ENCODE measurements at places on chromosomes 2 and 18. TPM values are rescaled to one million over a fixed set of nuclear protein-coding genes. Genes with fewer than 3 reads are reported as not detected.
A peak's percentile ranks its signal among the peaks of the same experiment; 100 is the strongest.

DNA sequence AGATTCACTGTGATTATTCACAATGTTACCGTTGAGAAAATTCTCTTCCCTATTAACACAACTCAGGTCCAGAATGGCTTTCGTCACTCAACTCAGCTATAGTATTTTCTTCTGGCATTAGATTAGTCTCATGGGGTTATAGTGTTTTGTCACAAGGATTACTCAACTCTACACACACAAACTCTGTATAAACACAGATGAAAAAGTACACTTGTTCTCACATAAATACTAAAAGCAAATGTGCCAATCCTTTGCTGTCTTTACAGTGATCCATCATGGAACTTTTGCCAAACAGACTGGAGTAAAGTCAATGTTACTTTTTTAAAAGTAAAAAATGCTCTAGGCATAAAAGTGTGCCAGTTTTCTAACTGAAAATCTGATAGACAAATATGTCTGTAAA lies 267.6 kb downstream of the RBM43 start:
- H3K27me3 ChIP-seq: peaks cover 3% of the 10 kb centered on the region
- no peaks in the 10 kb centered on the region for H3K36me3 ChIP-seq
- no peak for DNase-seq
- H3K4me3 ChIP-seq: no peak overlapping the region

- no peaks in the 10 kb centered on the region for H3K36me3 ChIP-seq
- no peak for DNase-seq
- H3K4me3 ChIP-seq: no peak overlapping the region
- H3K27me3 ChIP-seq: no peaks in the 10 kb centered on the region
- no peak overlapping the region for H3K27ac ChIP-seq
- H3K4me1 ChIP-seq: no peaks in the 10 kb centered on the region
These were observed 390.3 kb upstream of the GALNT5 start for GRCh38 chr2:156867201-156867600.

DNA sequence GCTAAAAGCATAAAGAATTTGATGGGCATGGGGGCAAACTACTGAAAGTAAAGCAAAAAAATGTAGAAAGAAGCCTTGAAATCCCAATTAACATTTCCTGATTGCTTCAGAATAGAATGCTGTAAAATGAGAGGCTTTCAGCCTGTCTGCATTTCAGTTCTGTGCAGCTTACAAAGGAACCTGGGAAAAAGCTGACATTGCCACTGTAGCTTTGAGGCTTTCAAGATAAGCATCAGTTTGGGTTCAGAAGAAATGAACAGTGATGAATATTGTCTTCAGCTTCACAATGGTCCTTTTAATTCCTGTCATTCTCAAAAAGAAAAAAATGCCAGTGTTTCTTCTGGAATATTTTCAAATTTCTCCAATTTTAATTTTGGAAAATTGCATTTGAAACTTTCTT lies 242.7 kb downstream of the LRRTM1 start:
- no peaks in the 10 kb centered on the region for H3K36me3 ChIP-seq
- no peaks in the 10 kb centered on the region for H3K27me3 ChIP-seq
- DNase-seq: no peak
- no peaks in the 10 kb centered on the region for H3K4me1 ChIP-seq

GRCh38 chr18:8765783-8766463 lies 60.6 kb downstream of the MTCL1 start:
- no peak overlapping the region for H3K27ac ChIP-seq
- no peak overlapping the region for H3K4me3 ChIP-seq
- no peak for DNase-seq
- no peaks in the 10 kb centered on the region for H3K4me1 ChIP-seq
- H3K27me3 ChIP-seq: peaks cover 1% of the 10 kb centered on the region

- H3K4me1 ChIP-seq: peaks cover 32% of the 10 kb centered on the region
- no peak overlapping the region for H3K4me3 ChIP-seq
- no peaks in the 10 kb centered on the region for H3K36me3 ChIP-seq
- H3K27ac ChIP-seq: peak overlapping the region; percentile 32
These were observed 6.8 kb upstream of the SLC1A4 start for GRCh38 chr2:64982311-64982857.

DNA sequence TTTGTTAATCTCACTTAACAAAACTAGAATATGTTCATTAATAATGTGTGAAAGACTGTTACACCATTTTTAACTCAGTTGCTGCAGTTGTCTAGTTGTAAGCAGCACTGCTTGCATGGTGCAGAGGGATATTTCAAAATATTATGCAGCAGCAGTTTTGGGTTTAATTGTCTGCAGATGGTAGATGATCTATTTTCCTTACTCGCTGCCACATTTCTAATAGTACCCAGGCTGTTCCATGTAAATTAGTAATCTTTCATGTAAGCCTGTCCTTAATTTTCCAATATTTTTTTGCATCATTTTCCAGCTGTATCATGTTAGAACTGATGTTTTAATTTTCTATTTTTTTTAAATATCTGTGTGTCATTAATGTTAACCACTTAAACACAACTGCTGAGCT lies 488.1 kb upstream of the RAB12 start:
- H3K4me3 ChIP-seq: no peak overlapping the region
- H3K27me3 ChIP-seq: no peaks in the 10 kb centered on the region
- H3K27ac ChIP-seq: no peak overlapping the region
- no peaks in the 10 kb centered on the region for H3K36me3 ChIP-seq
- DNase-seq: no peak
- H3K4me1 ChIP-seq: no peaks in the 10 kb centered on the region

DNA sequence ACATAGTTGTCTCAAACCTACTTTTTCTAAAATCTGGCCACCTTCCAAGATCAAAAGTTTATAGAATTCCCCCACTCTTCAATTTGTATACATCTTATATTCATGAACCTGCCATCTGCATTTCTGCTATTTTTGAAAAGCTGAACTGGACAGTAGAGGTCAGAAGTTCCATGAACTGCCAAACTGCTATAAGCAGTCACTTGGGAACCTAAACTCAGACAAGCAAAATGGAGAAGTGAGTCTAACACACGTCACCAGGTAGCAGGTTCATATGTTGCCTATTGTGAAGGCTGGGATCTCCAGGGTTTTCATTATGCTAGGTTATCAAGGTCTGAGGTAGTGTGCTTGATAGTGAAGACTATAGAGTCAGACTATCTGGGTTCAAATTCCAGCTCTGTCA lies 2.0 kb upstream of the MYO1B start:
- peaks cover 1% of the 10 kb centered on the region for H3K36me3 ChIP-seq
- peaks cover 6% of the 10 kb centered on the region for H3K27me3 ChIP-seq
- H3K4me1 ChIP-seq: peaks cover 18% of the 10 kb centered on the region
- no peak overlapping the region for H3K27ac ChIP-seq
- no peak for DNase-seq

DNA sequence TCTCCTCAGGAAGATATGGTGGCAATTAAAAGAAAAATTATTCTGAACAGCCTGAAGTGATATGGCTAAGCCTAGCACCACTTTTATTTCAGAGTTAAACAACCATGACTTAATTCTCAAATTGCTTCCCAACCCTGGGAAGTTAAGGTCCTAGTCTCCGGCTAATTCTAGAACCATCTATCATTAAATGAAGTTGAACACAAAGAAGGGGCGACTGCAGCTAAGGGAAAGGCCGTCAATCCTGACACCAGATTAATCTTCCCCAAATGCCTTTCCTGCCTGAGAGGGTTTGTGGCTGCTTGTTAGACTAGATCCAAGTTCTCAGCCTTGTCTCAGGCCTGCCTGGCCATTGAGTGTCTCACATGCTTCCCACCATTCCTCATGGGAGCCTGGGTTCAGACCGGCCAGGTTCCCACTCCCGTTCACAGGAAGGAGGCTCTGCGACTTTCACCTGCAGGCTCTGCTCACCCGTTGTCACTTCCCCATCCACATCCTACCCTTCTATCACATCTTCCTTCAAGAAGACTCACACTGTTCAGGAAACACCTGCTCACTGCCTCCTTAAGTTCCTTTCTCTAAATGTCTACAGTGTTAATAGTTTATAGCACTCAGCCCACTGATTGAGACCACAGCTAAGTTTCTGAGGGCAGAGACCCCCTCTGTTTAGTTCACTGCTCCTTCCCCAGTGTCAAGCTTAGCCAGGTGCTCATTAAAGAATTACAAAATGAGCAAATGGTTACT lies 282.9 kb upstream of the REV1 start:
- no peak overlapping the region for H3K27ac ChIP-seq
- H3K4me3 ChIP-seq: no peak overlapping the region
- no peaks in the 10 kb centered on the region for H3K4me1 ChIP-seq
- DNase-seq: no peak

DNA sequence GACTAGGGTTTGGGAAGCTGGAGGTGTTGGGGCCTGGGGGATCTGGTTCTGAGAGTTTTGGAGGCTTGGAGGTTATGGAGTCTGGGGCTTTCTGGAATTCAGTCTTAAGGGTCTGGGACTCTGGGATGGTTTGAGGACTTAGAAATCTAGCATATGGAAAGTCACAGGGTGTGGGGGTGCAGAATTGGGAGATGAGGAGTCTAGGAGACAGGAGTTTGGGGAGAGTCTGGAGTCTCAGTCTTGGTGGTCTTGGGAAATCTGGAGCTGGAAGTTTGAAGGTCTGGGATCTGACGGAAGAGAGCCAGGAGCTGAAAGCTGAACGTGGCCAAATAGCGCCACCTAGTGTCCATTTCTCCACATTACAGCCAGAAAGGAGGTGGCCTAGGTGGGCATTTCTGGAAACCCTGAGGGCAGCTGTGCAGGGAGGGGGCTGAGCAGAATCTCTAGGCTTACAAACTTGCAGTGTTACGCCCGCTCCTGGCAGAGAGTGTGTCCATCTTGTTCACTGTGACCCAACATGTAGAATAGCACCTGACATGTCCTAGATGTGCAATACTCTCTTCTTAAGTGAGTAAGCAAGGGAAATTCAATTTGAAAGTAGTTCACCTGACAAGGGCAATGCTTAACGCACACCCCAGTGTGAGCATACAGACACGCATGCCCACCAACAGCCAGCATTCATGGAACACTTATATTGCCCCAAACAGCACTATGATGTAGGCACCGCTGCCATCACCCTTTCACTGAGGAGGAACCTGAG lies 204.8 kb downstream of the TFCP2L1 start:
- H3K36me3 ChIP-seq: no peaks in the 10 kb centered on the region
- peak; percentile 65 for DNase-seq
- H3K27me3 ChIP-seq: peaks cover 18% of the 10 kb centered on the region
- no peak overlapping the region for H3K27ac ChIP-seq
- H3K4me1 ChIP-seq: no peaks in the 10 kb centered on the region

GRCh38 chr2:147049957-147050356 lies 794.9 kb upstream of the ACVR2A start:
- H3K27me3 ChIP-seq: peaks cover 5% of the 10 kb centered on the region
- no peak overlapping the region for H3K4me3 ChIP-seq
- H3K36me3 ChIP-seq: no peaks in the 10 kb centered on the region
- no peak overlapping the region for H3K27ac ChIP-seq
- no peaks in the 10 kb centered on the region for H3K4me1 ChIP-seq
- DNase-seq: no peak

GRCh38 chr18:35413163-35413511 lies 36.0 kb upstream of the ZNF396 start:
- H3K4me1 ChIP-seq: peaks cover 31% of the 10 kb centered on the region
- no peak for DNase-seq
- H3K36me3 ChIP-seq: peaks cover 5% of the 10 kb centered on the region
- H3K27ac ChIP-seq: no peak overlapping the region

DNA sequence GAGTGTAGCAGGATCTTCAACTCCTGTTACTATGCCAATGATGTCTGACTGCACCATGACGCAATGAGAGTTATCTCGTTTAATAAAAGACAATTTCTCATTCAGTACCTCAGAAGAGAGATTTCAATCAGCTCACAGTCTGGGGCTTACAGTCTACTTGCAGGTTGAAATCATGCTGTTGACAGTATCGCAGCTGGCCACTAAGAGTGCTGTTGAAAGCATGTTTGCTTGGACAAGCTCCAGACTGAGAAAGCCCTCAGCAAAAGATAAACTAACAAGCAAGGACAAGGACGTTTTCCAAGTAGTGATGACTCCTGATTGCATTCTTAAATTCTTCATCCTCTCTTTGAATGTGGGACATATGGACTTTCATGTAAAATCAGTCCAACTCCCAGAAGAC lies 145.2 kb upstream of the SYT4 start:
- H3K4me3 ChIP-seq: no peak overlapping the region
- no peaks in the 10 kb centered on the region for H3K36me3 ChIP-seq
- H3K4me1 ChIP-seq: no peaks in the 10 kb centered on the region
- H3K27me3 ChIP-seq: no peaks in the 10 kb centered on the region
- DNase-seq: no peak

DNA sequence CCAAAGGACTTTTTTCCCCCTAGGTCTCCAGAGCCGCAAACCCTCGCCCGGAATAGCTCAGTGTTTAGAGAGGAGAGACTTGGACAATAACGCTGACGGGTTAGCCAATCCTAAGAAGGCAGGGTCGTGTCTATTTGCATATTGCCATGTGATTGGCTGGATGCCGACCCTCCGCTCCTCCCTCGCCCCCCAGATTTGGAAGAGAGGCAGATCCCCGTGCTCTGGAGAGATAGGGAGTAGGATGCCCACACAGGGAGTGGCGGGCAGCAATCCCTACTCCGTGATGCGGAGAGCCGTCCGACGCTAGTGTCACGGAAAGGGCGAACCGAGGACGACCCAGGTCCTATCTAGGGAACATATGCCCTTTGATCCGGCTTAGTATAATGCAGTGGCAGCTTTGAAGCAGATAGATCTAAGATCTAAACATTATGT lies 1.4 kb downstream of the WNT6 start:
- no peaks in the 10 kb centered on the region for H3K36me3 ChIP-seq
- no peak overlapping the region for H3K4me3 ChIP-seq
- peaks cover 10% of the 10 kb centered on the region for H3K4me1 ChIP-seq

DNA sequence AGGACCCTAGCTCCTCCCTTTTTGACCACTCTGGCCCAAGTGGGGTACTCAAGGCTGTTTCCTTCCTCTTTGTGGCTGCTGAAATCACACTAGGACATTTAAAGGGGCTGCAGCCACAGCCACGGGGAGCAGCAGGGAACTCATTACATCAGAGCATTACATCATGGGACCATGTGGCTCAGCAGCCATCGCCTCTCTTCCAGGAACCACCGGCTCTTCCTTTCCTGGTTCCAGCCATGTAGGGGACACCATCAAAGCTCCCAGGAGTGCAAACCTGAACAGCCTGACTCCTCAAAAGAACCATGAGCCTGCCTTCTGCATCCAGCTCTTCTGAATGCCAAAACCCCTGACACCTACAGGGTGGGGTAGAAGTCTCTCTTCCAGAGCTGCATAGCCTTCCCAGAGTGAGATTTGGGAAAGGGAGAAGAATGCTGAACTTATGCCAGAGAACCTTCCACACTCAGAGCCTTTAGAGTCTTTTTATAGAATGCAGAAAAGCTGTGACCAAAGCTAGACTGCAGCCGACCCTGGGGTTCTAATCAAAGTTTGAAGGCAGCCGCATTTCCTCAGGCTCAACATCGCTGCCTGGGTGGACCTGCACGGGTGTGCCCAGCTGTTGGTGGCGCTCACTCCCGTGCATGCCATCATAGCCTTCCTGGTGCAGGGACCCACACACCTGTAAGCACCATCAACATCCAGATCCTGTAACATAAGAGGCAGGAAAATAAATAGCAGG lies 121.7 kb downstream of the KLHL29 start:
- H3K27me3 ChIP-seq: no peaks in the 10 kb centered on the region
- H3K27ac ChIP-seq: no peak overlapping the region
- no peak for DNase-seq
- no peak overlapping the region for H3K4me3 ChIP-seq

The CXCR1 gene
- total RNA-seq: not detected

The TDRD15 gene
- not detected for total RNA-seq

The MAPK4 gene
- not detected for total RNA-seq

The ABHD3 gene
- total RNA-seq: 17.8 TPM

The EPAS1 gene
- total RNA-seq: 12.2 TPM

Data from activated CD8-positive, alpha-beta T cell treated with anti-CD3 and anti-CD28 coated beads for 36 hours (primary cell).